Naive B cell (primary cell): ENCODE measurements at places on chromosomes 2 and 18. TPM values are rescaled to one million over a fixed set of nuclear protein-coding genes. Genes with fewer than 3 reads are reported as not detected.

The CIAO1 gene
- 90.2 TPM for polyA plus RNA-seq

- no peak for DNase-seq
These were observed 345.2 kb upstream of the SLC8A1 start for GRCh38 chr2:40797120-40797519.

GRCh38 chr2:106068451-106068850, 125.7 kb downstream of the UXS1 start:
- no peak for DNase-seq

The ARHGAP15 gene
- polyA plus RNA-seq, result 264 TPM

DNA sequence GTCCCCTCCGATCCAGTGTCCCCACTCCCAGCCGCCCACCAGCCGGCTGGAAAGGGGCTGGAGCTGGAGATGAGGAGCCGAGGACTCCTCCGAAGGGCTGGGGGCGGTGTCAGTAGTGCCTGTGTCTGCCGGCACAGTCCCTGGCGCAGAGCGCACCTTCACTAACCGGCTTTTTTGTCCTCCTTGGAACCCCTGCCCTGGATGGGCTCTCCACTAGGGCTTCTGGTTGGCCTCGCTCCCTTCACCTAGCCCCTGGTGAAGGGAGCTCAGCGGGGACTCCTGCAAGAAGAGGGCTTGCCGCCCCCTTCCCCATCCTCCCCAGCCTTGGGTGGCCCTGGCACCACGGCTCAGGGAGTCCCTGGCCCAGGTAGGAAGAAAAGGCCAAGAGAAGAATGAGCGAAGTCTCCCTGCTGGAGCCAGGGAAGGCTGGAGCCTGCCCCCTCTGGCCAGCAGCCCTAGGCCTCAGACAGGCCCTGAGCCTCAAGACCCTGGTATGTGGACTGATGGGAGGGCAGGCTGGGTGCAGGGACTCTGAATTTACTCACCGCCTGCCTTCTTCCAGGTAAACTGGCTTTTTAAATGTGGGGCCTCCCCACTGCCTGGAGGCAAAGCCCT, 570 bp upstream of the ECEL1 start:
- DNase-seq, result no peak

- no peak for DNase-seq
These were observed 214.9 kb upstream of the TNP1 start for GRCh38 chr2:217074576-217075255.
